Activated CD8-positive, alpha-beta T cell treated with anti-CD3 and anti-CD28 coated beads for 36 hours (primary cell): ENCODE measurements at places on chromosomes 3 and 15. TPM values are rescaled to one million over a fixed set of nuclear protein-coding genes. Genes with fewer than 3 reads are reported as not detected.

Gene RNF13
- total RNA-seq: 25.7 TPM

Gene PRSS50
- not detected for total RNA-seq

Gene SLC12A6
- 24.8 TPM for total RNA-seq

Gene ECE2
- total RNA-seq: not detected

GRCh38 chr3:57956119-57956832, 51.9 kb upstream of the FLNB start:
- H3K27ac ChIP-seq: no peak overlapping the region
- peaks cover 6% of the 10 kb centered on the region for H3K4me1 ChIP-seq
- H3K27me3 ChIP-seq: no peaks in the 10 kb centered on the region
- DNase-seq: no peak
- no peaks in the 10 kb centered on the region for H3K36me3 ChIP-seq

- no peaks in the 10 kb centered on the region for H3K36me3 ChIP-seq
- H3K4me3 ChIP-seq: no peak overlapping the region
- H3K27me3 ChIP-seq: peaks cover 40% of the 10 kb centered on the region
These were observed 4.7 kb upstream of the OCA2 start for GRCh38 chr15:28103831-28104230.

DNA sequence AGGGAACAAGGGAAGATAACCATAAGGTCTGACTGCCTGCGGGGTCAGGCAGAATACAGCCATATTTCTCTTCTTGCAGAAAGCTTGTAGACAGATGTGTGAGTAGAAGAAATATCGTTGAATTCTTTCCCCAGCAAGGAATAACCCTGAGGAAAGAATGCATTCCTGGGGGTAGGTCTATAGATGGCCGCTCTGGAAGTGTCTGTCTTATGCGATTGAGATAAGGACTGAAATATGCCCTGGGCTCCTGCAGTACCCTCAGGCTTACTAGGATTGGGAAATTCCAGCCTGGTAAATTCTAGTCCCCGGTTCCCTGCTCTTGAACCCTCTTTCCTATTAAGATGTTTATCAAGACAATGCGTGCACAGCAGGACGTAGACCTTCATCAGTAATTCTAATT, 15.8 kb upstream of the SST start:
- DNase-seq: no peak
- H3K36me3 ChIP-seq: no peaks in the 10 kb centered on the region
- no peak overlapping the region for H3K4me3 ChIP-seq
- peaks cover 7% of the 10 kb centered on the region for H3K4me1 ChIP-seq
- H3K27me3 ChIP-seq: peaks cover 16% of the 10 kb centered on the region
- H3K27ac ChIP-seq: no peak overlapping the region

DNA sequence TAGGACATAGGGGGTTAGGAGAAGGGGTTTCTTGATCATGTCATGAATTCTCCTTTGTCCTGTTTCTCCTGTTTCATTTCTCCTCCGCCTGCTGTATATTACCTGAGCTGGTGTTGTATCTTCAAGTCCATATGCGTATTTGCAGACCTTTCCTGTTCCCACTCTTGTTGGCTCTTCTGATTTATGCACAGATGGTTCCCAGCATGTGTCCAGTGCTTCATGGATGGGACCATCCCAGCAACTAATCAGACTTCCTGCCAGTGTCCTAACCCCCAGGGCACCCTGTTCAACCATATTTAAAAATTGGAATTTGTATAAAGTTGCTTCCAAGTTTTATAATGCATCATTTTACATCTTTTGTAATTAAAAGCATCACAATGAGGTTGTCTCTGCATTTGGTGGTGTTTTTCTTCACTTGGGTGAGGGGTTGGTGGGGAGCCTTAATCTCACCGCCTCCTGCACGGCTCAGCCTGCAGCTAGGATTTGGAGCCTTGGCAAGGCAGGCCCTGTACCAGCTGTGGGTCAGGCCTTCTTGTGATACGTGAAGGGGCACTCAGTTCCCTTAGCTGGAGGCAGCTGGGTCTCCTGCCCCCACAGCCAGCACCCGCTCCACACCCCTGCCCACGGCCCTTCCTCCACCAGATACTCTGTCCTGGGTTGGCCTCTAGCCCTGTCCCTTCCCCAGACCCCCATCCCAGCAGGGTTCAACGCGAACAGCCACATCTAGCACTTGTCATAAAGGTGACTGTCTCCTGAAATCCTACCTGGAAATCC, 72.0 kb upstream of the BLM start:
- H3K36me3 ChIP-seq: peaks cover 21% of the 10 kb centered on the region
- H3K27ac ChIP-seq: peak overlapping the region; percentile 14
- H3K4me1 ChIP-seq: peaks cover 22% of the 10 kb centered on the region
- DNase-seq: no peak
- no peak overlapping the region for H3K4me3 ChIP-seq
- H3K27me3 ChIP-seq: no peaks in the 10 kb centered on the region

DNA sequence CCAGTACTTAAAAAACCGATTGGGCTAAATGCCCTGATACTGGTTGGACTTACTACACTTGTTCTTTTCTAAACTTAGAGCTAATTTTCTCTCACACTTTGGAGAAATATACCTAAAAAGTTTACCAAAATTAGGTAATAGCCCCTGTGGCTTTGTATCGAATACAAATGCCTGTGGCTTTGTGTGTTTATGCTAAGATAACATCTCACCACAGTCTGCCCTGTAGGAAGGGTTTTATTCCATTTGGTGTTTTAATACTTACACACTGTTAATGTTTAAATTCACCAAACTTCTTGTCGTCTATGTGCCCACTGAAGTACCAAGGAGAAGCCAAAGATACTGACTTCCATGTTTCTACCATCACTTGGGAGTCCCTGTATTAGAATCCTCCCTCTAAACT, 66.4 kb downstream of the BCHE start:
- H3K4me1 ChIP-seq: no peaks in the 10 kb centered on the region
- H3K4me3 ChIP-seq: no peak overlapping the region
- H3K27ac ChIP-seq: no peak overlapping the region
- no peak for DNase-seq
- no peaks in the 10 kb centered on the region for H3K27me3 ChIP-seq

DNA sequence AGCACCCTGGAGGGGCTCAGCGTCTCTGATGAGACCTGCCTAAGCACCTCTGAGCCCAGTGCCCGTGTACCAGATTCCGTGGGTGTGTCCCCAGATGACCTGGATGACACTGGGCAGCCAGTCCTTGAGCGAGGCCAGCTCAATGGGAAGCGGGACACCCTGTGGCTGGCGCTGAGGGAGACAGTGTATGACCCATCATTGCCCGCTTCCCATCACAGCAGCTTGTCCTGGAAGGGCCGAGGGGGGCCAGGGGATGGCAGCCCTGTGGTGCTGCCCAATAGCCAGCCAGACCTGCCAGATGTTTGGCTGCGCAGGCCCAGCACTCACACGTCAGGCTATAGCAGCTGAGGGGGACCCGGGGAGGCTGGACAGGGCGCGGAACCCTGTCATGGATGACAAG, 12.0 kb downstream of the DISP2 start:
- H3K27ac ChIP-seq: no peak overlapping the region
- peaks cover 20% of the 10 kb centered on the region for H3K4me1 ChIP-seq

GRCh38 chr3:102905811-102906210, 471.0 kb downstream of the ZPLD1 start:
- no peaks in the 10 kb centered on the region for H3K36me3 ChIP-seq
- no peaks in the 10 kb centered on the region for H3K27me3 ChIP-seq
- no peaks in the 10 kb centered on the region for H3K4me1 ChIP-seq
- H3K4me3 ChIP-seq: no peak overlapping the region
- no peak overlapping the region for H3K27ac ChIP-seq

- no peaks in the 10 kb centered on the region for H3K27me3 ChIP-seq
- H3K4me1 ChIP-seq: peaks cover 21% of the 10 kb centered on the region
- peak overlapping the region; percentile 84 for H3K4me3 ChIP-seq
- H3K27ac ChIP-seq: peak overlapping the region; percentile 94
- peaks cover 9% of the 10 kb centered on the region for H3K36me3 ChIP-seq
- DNase-seq: peak; percentile 68
These were observed 412 bp downstream of the SLC41A3 start for GRCh38 chr3:126083511-126083912.
